Breast epithelium (tissue), 4 donors: ENCODE measurements at places on chromosomes 1 and 21. TPM values are rescaled to one million over a fixed set of nuclear protein-coding genes. Genes with fewer than 3 reads are reported as not detected.

GRCh38 chr1:221783936-221784335, 42.0 kb upstream of the DUSP10 start:
- no peak overlapping the region for H3K27ac ChIP-seq
- no peak overlapping the region for H3K4me3 ChIP-seq
- no peaks in the 10 kb centered on the region for H3K4me1 ChIP-seq
- H3K27me3 ChIP-seq = no peaks in the 10 kb centered on the region
- no peaks in the 10 kb centered on the region for H3K36me3 ChIP-seq
- DNase-seq = no peak

DNA sequence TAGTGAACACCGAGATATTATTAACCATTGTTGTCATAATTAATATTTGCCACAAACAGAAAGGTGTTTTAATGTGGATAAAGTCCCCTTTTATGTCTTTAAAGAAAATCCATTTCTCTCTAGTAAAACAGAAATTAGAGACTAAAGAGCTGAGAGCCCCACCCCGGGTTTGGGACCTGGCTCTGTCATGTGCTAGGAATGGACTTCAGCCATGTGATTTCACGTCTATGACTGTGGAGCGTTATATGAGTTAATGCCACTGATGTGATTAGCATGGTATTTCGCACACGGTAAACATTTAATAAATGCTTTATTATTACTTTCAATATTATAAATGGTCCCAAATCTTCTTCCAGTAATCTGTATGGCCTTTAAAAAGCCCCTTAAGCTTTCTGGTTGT, 205.0 kb upstream of the NFIA start:
- no peaks in the 10 kb centered on the region for H3K27me3 ChIP-seq
- no peak overlapping the region for H3K4me3 ChIP-seq
- DNase-seq = no peak
- no peaks in the 10 kb centered on the region for H3K4me1 ChIP-seq

Gene GPR89B
- total RNA-seq = 26.5 TPM

- H3K27ac ChIP-seq = no peak overlapping the region
- no peaks in the 10 kb centered on the region for H3K27me3 ChIP-seq
- DNase-seq = no peak
- H3K4me1 ChIP-seq = no peaks in the 10 kb centered on the region
- no peaks in the 10 kb centered on the region for H3K36me3 ChIP-seq
These were observed 173.7 kb upstream of the FGGY start for GRCh38 chr1:59123081-59123681.

GRCh38 chr1:8913457-8913856, 32.2 kb upstream of the CA6 start:
- H3K4me1 ChIP-seq = no peaks in the 10 kb centered on the region
- H3K4me3 ChIP-seq = no peak overlapping the region
- no peaks in the 10 kb centered on the region for H3K27me3 ChIP-seq

DNA sequence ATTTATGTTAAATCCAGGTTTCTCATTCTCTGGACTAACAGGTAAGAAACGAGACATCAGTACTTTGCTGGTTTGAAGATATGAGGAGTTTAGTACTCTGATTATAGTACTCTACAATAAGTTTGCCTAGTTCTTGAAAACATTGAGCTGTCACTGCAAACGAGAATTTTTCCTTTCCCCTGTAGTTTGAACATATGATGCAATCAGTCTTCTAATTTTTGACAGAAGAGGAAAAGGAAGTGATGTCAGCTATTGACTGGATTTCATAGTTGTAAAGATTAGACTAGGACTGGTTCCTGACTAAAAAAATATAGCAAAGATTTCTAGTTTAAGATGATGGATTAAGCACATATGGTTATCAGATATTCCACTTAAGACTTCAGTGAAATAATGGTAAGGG, 461.9 kb downstream of the LRRIQ3 start:
- no peak overlapping the region for H3K4me3 ChIP-seq
- no peaks in the 10 kb centered on the region for H3K4me1 ChIP-seq
- no peak overlapping the region for H3K27ac ChIP-seq
- no peaks in the 10 kb centered on the region for H3K27me3 ChIP-seq
- no peaks in the 10 kb centered on the region for H3K36me3 ChIP-seq

Gene AJAP1
- 0.44 TPM for total RNA-seq

Gene SMG7
- 46.5 TPM for total RNA-seq
